ENCODE measurements at places on chromosomes 6 and 20. TPM values are rescaled to one million over a fixed set of nuclear protein-coding genes. Genes with fewer than 3 reads are reported as not detected.

RNASET2 gene
- total RNA-seq = 44.3 TPM

CEP57L1 gene
- 21.8 TPM for total RNA-seq

PI16 gene
- total RNA-seq = 0.14 TPM

CST1 gene
- not detected for total RNA-seq

GRIK2 gene
- not detected for total RNA-seq

EFCAB8 gene
- 2.7 TPM for total RNA-seq

BPIFB2 gene
- not detected for total RNA-seq

GSTA5 gene
- total RNA-seq = not detected

NKX2-4 gene
- not detected for total RNA-seq

FAXC gene
- total RNA-seq = not detected

TPBG gene
- 0.56 TPM for total RNA-seq

SYNDIG1 gene
- not detected for total RNA-seq

RAB22A gene
- 13.2 TPM for total RNA-seq

MRPS18A gene
- total RNA-seq = 69.7 TPM

DIDO1 gene
- 50.0 TPM for total RNA-seq

ADGRF5 gene
- not detected for total RNA-seq

CDH22 gene
- not detected for total RNA-seq

OR12D3 gene
- total RNA-seq = not detected

FITM2 gene
- 2.9 TPM for total RNA-seq

ATRN gene
- 11.6 TPM for total RNA-seq

WFDC12 gene
- not detected for total RNA-seq

KCNK15 gene
- total RNA-seq = 0.48 TPM

MEP1A gene
- total RNA-seq = not detected

CLVS2 gene
- total RNA-seq = not detected

PRL gene
- total RNA-seq = 0.19 TPM

ISM1 gene
- 0.23 TPM for total RNA-seq

PMEPA1 gene
- total RNA-seq = 4.3 TPM

TNXB gene
- 10.9 TPM for total RNA-seq

RARS2 gene
- 20.7 TPM for total RNA-seq

EYS gene
- total RNA-seq = not detected

FOXC1 gene
- total RNA-seq = 0.30 TPM

Measured in activated T-cell treated with anti-CD3 and anti-CD28 coated beads, Interleukin-2, amount 50 U/mL, for 72 hours (primary cell).